ENCODE measurements at places on chromosomes 12 and 14.
A peak's percentile ranks its signal among the peaks of the same experiment; 100 is the strongest.

DNA sequence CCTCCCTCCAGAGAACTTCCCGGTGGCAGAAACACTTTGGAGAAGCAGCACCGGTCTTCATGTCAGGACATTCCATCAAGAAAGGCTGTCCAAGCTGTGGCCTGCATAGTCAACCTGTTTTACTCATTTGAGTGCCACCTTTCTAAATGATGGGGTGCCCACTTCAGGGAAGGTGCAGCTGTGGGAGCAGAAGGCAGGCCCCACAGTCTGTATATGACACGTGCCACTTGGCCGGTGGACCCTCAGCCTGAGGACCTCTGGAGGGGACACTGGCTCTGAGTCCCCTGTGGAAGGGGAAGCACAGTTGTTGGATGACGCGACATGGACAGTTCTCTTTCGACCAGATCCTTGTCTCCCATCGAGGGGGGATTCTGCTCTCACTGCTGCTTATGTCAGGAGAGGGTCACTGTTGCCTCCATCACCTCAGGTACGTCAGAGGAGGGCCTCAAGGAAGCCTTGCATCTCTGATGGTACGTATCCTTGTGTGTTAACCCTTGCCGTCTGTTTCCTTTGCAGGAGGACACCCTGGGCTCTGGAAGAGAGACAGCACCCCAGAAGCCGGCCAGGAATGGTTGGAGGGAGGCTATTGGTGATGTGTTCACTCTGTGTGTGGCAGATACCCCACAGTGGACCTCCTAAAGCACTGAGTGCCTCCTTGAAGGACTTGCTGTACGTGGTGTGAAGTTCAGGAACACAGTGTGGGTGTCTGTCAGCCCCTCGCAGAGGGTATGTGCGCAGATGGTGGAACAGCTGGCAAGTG is 132.1 kb upstream of the RTL1 start:
- no peak for DNase-seq

DNA sequence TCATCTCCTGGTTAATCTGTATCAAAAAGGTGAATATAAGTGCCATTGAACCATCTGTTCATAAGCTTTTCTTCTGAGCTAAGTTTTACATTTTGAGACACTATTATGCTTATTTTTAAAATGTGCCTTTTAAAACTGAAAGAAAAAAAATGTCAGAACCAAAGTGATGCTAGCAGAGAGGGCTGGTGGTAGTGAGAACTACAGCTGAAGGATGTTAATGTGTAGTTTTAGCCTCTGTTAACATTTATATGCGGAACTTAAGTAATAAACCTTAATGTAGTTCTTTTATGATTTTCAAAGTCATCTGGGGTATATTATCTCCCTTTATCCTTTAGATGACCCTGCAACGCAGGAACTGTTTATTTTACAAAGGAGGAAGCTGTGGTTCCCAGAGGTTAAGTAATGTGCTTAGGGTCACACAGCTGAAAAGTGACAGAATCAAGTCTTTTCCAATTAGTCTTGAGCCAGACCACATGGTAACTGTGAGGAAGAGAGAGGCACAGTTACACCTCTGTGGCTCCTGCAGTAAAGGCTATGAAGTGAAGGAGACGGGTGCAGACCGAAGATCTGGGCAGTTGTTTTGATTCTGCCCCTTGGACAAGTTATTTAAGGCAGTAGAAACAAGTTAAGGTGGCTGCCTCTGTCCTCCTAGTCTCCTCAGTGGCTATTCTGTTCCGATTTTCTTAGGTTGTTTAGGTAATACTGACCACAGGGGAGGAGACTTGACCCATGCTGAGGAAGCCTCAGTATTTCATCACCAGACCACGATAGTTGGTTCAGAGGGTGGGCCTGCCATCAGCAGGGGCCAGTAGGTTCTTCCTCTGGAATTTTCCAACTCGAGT is 23.9 kb downstream of the GNG2 start:
- no peak for DNase-seq

DNA sequence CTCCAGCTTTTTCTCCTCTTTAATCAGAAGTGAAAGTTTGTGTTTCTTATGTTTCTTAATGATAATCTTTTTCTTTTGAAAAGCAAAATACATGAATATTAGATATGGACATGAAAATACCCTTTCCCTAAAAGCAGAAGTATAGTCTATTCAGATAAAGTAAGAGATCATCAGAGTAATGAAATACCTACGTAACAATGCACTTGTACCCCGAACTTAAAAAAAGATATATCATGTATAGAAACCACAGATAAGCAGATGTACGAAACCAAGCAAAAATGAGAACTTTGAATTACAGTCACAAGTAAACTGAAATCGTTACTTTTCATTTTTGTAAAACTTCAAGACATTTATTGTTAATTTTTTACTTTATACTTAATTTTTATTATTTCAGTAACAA is 1.5 kb upstream of the GPR65 start:
- DNase-seq, result no peak

- no peak for DNase-seq
These were observed 121.0 kb downstream of the LRRIQ1 start for GRCh38 chr12:85157035-85157603.

DNA sequence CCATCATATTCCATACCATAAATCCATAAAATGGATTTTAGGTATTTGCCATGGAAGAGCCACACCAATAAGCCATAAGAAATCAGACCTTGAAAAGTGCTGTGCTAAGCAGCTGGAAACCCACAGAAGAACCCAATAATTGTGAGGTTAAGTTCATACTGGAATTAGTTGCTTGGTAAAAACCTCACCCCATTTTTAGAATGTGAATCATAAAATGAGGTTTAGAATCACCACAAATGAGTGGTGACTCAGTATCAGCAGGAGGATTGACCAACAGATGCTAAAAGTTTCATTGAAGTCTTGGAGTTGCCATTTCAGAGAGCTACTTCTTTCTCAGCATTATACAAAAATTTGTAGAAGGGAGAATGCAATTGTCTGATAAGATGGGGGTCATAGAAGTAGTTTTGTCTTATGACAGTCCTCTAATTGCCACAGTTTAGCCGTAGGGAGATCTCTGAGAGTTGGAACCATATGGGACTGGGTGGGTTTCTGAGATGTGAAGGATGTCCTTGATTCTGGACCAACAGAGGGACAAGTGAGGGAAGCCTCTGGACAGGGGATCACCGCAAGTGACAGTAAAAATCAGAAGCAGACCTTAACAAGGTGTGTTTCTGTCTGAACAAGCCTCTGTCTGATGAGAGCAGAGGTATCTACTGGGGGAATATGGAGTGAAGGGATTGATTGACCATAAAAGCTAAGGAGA is 1.4 kb upstream of the STON2 start:
- DNase-seq, result peak; percentile 87

GRCh38 chr14:73776194-73776537 is 62.0 kb upstream of the PNMA1 start:
- peak; percentile 54 for DNase-seq

DNA sequence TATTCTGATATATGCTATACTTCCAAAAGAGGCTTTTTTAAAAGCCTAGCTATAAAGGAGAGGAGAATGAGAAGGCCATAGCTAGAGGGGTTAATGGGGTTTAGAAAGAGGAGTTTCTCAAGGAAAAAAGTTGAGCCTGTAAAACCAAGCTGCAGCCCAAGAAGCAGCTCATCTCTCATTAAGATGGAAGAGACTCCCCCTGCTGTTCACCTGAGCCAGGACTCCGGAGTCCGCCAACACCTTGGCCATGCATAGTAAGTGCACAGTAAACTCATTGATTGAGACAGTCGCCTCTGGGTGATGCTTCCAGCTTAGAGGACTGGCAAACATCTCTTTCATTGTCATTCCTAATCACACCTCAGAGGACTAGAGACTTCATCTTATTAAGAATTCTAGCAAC is 46.2 kb downstream of the ANO2 start:
- no peak for DNase-seq

- DNase-seq, result no peak
These were observed 76.4 kb downstream of the C12orf50 start for GRCh38 chr12:87952850-87953249.

DNA sequence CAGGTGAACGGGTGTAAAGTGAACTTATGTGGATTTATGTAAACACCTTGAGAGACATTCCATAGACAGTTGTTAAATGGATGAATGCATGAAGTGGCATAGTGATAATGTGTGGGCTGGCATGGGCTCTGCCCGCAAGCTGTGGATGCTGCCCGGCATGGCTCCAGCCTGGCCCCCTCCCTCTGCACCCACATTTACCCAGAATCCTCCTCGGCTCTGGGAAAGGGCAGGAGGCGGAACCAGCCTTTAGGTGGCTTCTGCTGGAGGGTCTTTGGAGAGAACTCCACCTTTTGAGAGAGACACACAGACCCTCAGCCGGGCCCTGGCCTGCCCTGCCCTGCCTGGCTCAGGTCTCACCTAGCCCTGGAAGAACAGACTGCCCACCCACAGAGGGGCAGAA is 18.7 kb downstream of the RASAL1 start:
- no peak for DNase-seq

- DNase-seq, result peak; percentile 90
These were observed 6.0 kb downstream of the CLMN start for GRCh38 chr14:95313707-95314106.

GRCh38 chr12:58465418-58465817 is 454.9 kb downstream of the LRIG3 start:
- DNase-seq, result peak; percentile 33

DNA sequence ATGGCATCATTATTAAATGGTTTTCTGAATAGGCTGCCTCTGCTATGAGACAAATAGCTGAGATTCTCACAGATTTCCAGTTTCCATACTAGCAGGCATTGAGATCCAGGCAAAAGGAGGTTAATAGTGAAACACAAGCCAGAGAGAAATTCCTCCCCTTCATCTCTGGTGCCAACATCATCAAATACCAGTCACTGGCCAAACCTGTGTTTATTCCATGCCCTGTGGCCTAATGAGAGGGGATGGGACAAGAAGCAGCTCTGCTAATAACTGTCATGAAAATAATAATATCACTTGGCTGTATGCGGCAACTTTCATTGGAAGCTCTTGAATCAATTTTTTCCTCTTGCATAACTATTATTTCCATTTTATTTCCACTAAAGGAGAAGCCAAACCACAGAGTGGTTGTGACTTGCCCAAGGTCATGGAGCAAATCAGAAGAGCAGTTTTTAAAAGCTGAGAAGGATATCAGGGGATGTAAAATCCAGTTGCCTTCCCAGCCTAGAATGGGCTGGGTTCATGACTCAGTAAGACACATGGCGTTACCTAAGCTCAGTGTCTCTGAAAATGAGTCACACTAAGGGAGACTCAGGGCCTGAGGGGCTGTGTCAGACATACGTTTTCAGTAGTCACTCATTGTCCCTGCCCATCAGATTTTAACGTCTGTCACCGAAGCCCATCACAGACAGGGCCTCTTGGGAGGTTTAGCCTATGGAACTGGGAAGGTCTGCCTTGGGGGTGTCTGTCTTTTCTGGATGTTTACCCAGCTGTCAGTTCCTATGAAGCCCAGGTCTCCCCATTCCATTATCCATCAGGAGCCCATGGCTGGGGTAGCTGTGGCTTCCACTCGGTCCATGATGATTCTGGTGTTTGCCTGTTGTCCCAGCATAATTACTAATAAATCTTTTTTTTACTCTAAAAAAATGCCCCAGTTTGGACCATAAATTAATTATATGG is 208.8 kb upstream of the EEA1 start:
- peak; percentile 58 for DNase-seq

DNA sequence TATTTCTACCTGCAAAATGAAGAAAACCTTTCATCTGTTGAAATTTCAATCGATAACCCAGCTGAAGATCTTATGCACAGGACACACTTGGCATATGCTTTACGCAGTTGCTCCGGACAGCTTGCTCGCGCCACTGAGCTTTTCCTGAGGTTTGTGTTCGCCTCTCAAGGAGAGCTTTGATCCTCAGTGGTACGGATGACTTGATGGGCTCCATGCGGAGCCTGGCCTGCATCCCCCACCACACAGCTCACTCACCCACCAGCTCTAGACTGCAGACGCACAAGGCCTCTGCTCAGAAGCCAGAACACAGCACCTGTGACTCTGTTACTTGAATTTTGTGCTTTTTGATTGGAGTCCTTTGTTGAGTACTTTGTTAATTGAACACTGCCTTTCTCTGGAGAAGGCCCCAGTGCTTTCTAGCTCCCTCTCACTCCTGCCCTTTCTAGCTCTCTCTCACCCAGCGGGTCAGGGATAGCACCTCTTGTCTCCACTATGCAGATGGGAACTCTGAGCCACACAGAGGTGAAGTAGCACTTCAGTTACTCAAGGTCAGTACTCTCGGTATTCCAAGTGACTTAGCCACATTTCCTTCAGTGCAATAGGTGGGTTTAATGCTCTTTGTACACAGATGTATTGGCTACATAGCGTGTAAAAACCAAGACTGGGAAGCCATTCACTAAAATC is 52.1 kb downstream of the TBC1D30 start:
- no peak for DNase-seq

- DNase-seq, result no peak
These were observed 2.3 kb downstream of the HDAC7 start for GRCh38 chr12:47817272-47818006.

DNA sequence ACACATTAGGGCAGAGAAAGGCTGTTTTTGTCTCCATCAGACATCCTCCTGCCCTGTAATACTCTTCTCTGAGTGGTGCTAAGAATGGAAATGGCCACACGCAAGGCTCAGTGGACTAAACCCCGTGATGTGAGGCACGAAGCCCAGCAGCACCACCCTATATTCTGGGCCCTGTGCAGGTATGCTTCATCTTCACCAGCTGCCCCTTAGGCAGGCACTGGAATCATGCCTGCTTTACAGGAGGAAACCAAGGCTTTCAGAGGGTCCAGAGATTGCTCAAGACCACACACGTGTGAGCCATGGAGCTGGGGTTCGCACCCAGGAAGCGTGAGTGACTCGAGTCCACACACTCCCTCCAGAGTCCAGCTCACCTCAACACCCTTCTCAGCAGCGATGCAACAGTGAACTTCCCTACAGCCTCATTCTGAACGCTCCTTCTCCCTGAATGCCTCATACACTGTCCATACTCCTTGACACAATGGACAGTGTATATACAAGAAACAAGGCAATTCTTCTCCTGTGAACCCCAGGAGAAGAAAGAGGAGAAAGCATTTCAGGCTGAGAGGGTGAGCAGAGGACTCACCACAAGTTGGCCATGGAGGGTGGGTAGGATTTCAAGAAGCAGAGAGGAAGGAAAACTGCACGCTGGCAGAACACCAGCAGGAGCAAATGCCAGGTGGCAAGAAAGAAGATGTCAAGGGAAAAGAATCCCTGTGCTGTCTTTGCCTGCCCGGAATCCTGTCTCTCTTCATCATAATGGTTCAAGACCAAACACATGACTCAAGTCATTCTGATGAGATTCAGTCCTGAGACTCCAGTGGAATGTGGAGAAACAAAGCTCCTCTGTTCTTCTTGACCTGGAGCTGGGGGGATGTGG is 39.1 kb downstream of the NT5DC3 start:
- DNase-seq, result no peak

DNA sequence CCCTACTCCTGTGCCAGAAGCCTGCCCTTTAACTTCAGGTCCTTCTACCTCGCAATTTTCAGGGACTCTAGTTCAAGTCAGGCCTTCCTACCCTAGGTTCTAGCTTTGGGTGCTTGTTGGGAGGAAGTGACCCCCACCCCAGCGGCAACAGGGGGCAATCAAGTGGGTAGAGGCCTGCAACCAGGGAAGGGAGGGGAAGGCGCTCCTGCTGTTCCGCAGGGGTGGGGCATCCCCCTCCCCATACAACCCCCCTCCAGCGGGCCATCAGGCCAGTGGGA is 204 bp upstream of the PRPH start:
- no peak for DNase-seq
